ENCODE measurements at places on chromosomes 4 and X.

- no peak for DNase-seq
Measured at GRCh38 chrX:98409867-98410266, 1526.2 kb downstream of the RPA4 start.

- no peak for DNase-seq
Measured at GRCh38 chr4:80875642-80876041, 154.9 kb upstream of the BMP3 start.

- DNase-seq = no peak
Measured at GRCh38 chr4:33616121-33616520, 2628.2 kb downstream of the ARAP2 start.

- no peak for DNase-seq
Measured at GRCh38 chr4:108700081-108700757, 49.8 kb downstream of the OSTC start.

DNA sequence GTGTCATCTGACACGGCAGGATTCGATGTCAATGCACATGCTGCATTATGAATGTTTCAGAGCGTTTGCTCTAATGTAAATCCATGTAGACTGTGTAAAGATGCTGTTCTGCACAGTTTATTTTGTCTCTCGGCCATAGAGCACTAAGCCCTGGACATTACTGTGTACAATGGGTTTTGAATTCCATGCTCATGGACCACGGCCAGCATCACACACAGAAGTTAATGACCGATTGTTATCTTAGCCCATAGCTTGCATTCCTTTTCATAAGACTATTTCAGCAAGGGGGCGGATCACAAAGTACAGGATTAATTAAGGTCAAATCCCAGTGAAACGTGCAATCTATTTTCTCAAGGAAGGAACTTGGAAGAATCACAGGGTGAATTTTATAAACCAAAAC, 286.1 kb upstream of the TENM3 start:
- DNase-seq = no peak

GRCh38 chr4:24881508-24882196, 31.2 kb downstream of the CCDC149 start:
- no peak for DNase-seq

DNA sequence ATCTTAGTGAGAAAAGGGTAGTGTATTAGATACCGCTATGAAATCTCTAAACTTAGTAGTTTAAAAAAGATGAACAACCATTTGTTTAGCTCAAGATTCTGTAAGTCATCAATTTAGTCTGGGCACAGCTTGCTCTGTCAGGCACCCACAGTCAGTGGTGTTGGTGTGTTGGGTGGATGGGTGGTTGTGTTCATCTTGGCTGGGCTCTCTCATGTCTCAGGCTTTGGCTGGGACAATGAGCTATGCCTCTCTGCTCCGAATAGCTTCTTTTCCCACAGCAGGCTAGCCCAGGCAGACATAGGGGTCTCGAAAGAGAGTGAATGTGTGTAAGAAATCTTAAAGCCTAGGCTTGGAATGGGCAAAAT, 127.0 kb upstream of the GATB start:
- DNase-seq = no peak

- DNase-seq = no peak
Measured at GRCh38 chr4:102356562-102357202, 11.4 kb upstream of the SLC39A8 start.

- peak; percentile 73 for DNase-seq
Measured at GRCh38 chrX:53441531-53442321, 7.6 kb upstream of the HSD17B10 start.

DNA sequence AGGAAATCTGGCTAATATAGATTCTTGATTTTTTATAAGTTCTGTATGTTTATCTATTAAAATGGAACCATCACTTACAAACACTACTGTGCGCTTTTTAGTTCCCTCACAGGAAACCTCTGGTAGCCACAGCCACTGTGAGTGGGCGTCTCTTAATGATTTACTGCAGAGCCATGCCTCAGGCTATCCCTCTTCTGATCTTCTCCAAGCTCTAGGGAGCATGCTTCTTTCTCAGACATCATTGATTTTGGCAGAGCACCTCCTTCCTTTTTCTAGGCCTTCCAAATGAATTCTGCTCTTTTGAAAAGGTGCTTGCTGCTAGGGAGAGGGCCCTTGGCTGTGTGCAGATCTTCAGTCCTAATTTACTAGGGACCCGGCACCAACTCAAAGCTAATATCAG, 61.1 kb upstream of the STS start:
- peak; percentile 60 for DNase-seq

- no peak for DNase-seq
Measured at GRCh38 chr4:144739511-144740033, 93.6 kb downstream of the HHIP start.

GRCh38 chrX:136750364-136750763, 30.4 kb downstream of the ARHGEF6 start:
- no peak for DNase-seq

DNA sequence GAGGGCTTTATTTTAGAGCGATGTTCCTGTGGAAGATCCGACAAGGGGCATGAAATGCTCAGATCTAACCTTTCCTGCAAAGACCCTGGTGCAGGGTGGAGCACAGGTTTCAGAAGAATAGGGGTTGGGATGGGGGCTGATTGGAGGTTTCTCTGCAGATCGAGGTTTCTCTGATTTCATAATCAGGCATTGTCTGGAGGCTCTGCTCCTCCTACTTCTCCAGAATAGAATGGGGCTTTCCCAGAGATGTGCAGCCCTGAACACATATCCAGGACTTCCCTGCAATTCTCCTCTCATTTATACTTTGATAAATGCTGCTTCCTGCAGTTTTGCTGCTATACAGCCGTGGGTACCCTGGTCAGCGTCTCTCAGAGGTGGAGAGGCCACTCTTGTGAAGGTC, 397.6 kb upstream of the BOD1L1 start:
- no peak for DNase-seq

DNA sequence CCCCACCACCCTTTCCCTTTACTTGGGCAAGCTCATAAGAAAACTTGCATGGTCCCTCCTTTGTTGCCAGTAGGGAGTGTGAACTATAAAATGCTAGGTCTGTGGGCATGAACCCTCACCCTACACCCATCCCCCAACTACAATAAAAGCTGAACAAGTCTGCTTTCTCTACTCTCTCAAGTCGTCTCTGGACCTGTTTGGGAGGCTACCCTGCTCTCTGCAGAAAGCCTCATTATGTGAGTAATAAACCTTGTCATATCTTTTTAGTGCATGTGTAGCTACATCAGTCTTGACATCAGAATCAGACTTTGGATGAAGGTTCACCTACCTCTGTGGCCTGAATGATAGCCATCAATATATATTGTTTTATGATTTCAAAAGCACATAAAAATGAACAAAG, 155.4 kb upstream of the FAM241A start:
- no peak for DNase-seq

GRCh38 chr4:98452091-98452490, 190.9 kb downstream of the RAP1GDS1 start:
- no peak for DNase-seq

- DNase-seq = no peak
Measured at GRCh38 chrX:83169683-83170082, 338.4 kb upstream of the POU3F4 start.

DNA sequence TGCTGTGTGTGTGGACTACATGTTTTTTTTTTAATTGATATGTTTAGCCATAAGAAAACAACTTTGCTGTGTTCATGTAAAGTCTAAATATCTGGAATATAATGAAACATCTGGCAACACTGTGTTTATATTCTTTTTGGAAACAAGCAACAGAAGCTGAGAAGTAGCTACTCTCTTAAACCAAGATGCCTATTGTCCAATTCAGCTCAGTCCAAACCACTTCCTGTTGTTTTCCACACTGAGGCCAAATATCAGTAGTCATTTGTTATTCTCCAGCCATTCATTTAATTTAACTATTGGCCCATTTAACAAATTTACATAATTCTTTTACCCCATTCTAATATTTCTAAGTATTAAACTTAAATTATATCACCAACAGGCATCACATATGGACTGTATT, 903.0 kb upstream of the SLIT2 start:
- no peak for DNase-seq

DNA sequence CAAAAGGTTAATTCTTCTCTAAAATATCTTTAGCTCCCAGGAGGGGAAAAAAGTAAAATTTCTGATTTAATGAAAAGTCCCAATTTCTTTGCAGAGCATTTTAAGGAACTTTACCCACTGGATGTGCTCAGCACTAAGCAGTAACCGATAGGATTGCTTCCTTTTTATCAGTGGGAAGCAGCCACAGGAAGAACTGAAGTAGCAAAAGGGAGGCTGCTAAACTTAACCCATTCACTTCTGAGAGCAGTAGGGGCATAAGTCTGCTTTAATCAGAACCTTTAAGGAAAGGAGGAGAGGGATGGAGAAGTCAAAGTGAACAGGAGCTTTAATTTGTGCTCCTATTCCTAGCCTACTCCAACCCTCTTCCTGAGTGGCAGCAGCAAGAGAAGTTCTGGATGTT, at the start of gene F8:
Gene F8 (minus strand): TSS at position 139 of the 400 bp plus-strand sequence. CDS start 171 bp downstream, outside the sequence.
- DNase-seq = no peak

DNA sequence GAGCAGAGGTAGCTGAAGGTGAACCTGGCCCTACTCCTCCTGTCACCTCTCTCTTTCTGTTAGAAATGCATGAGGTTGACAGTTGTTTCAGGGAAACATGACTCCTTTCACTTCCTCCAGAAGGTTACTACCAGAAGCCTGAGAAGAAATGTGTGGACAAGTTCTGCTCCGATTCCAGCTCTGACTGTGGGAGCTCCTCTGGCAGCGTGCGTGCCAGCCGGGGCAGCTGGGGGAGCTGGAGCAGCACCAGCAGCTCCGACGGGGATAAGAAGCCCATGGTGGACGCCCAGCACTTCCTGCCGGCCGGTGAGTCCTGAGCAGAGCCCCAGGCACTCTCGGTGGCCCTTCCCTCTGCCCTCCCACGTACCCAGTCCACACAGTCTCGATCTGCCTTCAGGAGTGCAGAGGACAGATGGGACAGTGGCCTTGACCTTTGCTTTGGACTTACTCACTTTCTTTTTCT, 61.3 kb upstream of the TLR2 start:
- no peak for DNase-seq

DNA sequence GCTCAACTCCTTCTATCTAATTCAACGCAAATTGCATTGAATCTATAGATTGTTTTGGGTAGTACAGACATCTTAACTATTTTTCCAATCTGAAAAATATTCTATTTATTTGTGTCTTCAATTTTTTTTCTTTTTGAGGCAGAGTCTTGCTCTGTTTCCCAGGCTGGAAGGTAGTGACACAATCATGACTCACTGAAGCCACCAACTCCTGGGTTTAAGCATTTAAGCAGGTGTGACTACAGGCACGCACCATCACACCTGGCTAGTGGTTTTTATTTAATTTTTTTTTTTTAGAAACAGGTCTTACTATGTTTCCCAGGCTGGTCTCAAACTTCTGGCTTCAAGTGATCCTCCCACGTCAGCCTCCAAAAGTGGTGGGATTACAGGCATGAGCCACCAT, 98.3 kb downstream of the GK start:
- DNase-seq = no peak

DNA sequence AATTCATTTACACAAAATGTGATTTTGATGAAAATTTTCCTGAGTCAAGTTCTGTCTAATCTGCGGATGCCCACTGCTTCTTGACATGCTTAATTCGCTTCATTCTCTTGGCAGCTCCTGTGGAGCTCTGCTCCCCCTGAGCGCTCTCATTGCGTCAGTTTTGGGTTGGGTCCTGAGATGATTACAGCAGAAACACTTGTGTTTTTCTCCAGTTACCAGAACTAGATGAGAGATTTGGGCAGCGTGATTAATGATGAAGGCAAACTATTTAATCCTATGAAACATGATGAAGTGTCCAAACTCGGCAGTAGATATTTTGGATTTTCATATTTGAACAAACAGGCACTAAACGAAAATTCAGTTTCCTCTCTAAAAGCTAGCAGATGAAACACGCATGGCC, 4.2 kb upstream of the CXCL1 start:
- DNase-seq = no peak

DNA sequence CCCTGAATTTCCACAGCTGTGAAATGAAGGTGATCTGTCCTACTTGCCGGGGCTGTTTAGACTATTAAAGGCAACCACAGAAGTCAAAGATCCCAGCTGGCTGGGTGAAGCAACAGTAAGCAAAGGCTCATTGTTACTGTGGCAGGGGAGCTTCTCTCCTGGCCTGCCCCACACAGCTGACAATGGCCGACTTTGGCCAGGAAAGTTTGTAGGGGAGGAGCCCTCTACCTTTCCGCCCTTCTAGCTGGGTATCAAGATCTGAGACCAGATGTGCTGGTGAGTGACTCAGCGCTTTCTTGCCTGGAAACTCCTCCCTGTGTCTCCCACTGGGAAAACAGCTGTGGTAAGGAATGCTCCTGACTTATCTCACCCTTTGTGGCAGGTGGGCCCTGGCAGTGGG, 21.1 kb downstream of the RASSF6 start:
- no peak for DNase-seq

- peak; percentile 26 for DNase-seq
Measured at GRCh38 chrX:47093248-47093647, 15.0 kb downstream of the RGN start.

DNA sequence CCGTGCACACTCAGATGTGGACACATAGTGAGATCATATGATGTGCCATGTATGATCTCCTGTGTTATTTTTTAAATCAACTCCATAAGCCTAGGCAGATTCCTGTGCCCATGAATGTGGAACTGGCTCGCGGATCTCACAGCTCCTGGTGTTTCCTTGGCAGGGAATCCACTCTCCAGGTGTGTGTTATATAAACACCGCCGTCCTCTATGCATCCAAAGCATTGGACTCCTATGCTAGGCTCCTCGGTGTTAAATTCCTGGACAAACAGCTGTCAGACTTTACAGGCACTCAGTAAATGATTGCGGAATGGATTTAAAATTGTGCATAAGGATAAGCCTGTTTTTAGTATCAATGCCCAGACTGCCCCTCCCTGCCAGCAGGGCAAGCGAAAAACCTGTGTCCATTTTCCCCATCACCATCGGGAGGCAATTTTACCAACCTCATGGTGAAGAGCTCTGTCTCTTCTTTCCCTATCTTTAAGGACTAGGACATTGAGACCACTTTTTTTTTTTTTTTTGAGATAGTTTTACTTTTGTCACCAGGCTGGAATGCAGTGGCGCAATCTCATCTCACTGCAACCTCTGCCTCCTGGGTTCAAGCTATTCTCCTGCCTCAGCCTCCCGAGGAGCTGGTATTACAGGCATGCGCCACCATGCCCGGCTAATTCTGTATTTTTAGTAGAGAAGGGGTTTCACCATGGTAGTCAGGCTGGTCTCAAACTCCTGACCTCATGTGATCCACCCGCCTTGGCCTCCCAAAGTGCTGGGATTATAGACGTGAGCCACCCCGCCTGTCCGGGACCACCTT, 23.6 kb upstream of the GPR78 start:
- DNase-seq = no peak

GRCh38 chr4:168630445-168631187, 133.8 kb downstream of the PALLD start:
- DNase-seq = no peak

DNA sequence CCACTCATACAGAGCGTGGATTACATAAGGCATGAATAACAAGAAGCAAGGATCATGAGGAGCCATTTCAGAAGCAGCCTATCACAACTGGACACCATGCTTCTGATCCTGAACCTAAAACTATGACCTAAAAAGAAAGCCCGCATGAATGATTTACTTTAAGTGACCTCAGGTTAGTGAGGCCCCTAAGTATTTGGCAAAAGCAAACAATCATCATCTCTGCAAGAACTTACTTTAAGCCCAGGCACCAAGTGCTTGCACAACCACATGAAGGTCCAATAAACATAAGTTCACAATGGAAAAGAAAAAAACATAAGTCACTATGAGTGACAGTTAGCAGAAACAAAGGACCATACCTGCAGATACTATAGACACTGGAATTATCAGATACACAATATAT, 7.9 kb upstream of the MBTPS2 start:
- DNase-seq = no peak
